ENCODE measurements at places on chromosomes 12 and 14.

GRCh38 chr12:109288571-109288970 lies 20.5 kb downstream of the FOXN4 start:
- DNase-seq = no peak

- no peak for DNase-seq
Measured at GRCh38 chr14:76496595-76496994, 120.7 kb downstream of the ESRRB start.

- DNase-seq = no peak
Measured at GRCh38 chr14:90808759-90809529, 7.3 kb downstream of the TTC7B start.

DNA sequence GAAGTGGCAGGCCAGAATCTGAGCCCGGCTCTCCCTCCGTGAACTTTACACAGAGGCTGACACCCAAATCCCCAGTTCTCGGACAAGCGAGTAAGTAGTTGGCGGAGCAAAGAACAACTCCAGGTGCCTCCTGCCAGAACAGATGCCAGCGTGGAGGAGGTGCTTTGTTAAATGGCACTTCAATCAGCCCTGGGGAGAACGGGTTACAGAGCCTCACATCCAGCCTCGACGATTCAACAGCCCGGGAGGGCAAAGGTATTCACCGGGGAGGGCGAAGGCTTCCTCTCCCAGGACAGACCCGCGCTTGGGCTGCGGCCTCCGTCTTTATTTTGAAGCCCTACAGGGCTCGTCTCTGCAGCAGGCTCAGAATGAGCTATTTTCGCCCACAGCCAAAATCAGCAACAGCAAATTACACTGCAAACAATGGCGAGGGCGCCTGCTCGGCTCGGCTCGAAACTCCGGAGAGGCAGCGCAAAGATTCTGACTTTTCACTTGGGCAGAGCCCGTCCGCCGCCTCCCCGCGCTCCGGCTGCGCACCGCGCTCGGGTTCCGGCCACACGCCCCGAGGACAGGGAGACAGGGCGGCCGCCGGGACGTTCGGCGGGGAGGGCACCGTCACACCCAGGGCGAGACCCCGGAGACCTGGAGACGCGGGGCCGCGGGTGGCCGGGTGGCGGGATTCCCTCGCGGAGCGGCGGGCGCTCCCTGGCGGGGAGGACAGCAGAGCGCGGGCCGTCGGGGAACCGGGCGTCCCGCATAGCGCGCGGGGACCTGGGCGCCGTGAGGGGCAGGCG lies 811 bp downstream of the TMCC3 start:
- DNase-seq = no peak

- no peak for DNase-seq
Measured at GRCh38 chr14:68941820-68942219, 37.3 kb downstream of the ACTN1 start.

- no peak for DNase-seq
Measured at GRCh38 chr12:50185970-50186663, 18.9 kb upstream of the CERS5 start.

GRCh38 chr12:71710276-71711125 lies 24.6 kb downstream of the TMEM19 start:
- no peak for DNase-seq

GRCh38 chr14:84543859-84544258 lies 986.1 kb upstream of the FLRT2 start:
- DNase-seq = no peak

DNA sequence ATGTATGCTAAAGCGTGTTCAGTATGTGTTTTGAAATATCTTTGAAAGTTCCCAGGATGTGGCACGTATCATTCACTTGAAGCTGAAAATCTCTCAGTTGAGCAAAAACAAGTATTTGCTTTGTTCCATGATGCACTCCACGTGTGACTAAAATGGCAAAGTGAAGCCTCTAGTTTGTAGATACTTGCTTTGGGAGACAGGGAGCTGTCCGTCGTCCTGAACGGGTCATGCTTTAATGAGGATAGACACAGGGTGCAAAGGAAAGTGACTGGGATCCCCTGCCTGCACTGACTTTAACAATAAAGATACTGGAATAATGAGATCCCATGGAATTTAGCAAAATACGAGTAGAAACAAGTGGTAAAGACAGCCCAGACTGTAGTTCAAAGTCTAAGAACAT lies 991.4 kb downstream of the NRXN3 start:
- DNase-seq = no peak

GRCh38 chr12:114406316-114406983 lies 506 bp upstream of the TBX5 start:
- no peak for DNase-seq

DNA sequence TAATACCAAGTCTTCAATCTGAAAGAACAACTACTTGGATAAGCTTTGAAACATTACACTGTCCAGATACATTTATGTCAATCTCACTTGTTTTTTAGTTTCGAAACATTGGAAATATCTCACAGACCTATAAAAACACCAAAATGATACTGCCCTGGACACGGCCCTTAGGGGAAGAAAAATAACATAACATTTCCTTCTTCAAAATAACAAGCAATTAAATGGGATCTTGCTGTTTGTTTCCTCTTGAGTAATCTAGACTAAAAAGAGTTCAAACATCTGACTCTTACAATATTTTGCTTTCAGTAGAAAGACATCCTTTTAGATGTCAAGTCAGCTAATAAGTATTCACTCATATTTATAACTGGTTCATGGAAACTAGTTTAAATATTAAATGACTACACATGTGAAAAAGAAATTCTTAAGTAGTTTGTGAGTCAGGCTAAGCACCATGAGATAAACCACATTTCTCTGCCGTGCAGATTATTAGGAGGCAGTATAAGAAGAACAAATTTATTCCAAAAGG lies 87.5 kb downstream of the EPS8 start:
- no peak for DNase-seq

DNA sequence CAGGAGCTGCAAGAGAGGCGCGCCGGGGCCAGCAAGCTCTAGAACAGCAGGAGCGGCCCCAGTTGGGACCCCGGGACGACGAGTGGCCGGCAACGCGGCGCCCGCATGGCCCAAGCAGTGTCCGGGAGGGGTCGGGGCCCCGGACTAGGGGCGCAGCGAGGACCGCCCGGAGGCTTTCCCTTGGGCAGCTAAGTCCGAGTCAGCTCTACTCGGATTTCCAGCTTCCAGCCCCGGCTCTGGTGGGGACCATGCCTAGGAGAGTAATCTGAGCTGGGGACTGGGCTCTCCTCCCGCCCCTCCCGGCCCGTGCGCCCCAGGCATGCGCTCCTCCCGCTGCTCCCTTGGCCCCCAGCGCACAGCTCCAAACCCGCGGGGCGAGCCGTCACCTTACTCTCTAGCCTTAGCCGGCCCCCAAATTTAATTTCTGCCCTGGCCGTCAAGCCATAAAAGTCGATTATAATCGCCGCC lies 41.6 kb upstream of the CAPRIN2 start:
- no peak for DNase-seq

DNA sequence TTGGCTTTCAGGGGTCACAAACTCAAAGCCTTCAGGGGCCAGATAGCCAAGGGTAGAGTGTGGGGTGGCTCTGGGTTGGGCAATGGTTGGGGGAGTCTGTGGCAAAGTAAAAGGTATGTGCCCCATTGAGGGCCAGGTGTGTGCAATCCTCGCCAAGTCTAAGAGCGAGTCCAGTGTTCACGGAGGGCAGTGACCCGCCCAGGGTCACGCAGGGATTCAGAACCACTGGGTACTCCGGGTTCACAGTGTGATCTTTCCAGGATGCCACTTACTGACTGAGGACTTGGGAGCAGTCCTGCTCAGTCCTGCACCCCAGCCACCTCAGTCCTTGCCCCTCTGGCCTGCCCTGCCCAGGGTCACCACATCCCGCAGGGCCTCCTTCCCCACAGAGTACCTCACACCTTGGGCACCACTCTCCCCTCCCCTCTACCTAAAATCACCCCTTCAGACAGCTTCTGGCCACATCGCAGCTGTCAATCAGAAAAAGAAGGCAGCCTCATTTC lies 15.7 kb downstream of the ZDHHC22 start:
- no peak for DNase-seq

GRCh38 chr14:98799891-98800290 lies 472.1 kb downstream of the BCL11B start:
- no peak for DNase-seq

- DNase-seq = no peak
Measured at GRCh38 chr14:55333711-55334485, 62.7 kb downstream of the FBXO34 start.

GRCh38 chr12:6745741-6746525 lies 7.0 kb downstream of the MLF2 start:
- DNase-seq = no peak

- DNase-seq = no peak
Measured at GRCh38 chr12:120940006-120940405, 35.8 kb upstream of the SPPL3 start.

DNA sequence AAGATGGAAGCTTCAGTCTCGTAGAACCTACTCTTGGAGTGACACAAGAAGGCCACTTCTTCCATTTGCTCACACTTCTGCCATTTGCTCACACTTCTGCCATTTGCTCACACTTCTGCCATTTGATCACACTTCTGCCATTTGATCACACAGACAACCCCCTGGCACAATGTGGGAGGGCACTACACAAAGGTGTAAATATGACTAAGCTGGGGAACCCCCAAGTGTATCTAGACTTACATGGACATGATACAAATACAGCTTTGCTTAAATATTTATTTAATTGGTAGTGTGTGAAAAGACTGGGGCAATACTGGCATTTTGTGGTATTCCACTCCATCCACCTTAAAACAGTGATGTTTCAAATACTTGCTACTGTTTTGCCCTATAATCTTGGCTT lies 296.2 kb upstream of the PPFIA2 start:
- DNase-seq = no peak

GRCh38 chr14:94673781-94674231 lies 61.6 kb downstream of the SERPINA3 start:
- no peak for DNase-seq

GRCh38 chr12:9037431-9037830 lies 48.1 kb downstream of the KLRG1 start:
- no peak for DNase-seq

DNA sequence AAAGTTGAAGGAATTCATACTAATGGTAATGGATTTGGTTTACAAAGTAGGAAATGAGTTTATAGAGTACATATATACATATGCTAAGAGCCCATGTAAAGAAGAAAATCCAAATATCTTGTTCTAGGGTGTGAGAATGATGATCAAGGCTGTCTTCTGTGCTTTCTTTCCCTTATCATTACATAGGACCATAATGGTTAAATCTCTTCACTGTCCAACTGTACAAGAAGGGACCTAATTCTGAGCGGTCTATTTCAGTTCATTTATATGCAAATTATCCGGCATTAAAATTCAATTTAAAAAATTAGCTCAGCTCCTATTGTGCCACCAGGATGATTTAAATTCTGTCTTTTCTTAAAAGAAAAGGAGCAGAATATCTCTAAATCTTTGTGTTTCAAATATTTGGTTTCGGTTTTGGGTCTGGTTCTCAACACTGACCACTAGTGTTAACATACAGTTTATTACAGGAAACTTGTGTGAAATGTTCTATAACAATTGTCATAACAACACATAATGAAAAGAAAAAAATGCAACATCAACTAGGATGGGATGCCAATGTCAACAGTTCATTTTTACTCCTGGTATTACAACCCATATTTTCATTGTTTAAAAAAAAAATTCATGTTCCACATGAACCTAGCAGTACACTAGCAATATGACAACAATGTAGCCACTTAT lies 16.8 kb downstream of the OR4K1 start:
- DNase-seq = no peak

- no peak for DNase-seq
Measured at GRCh38 chr14:83289390-83289789, 1755.7 kb upstream of the SEL1L start.

DNA sequence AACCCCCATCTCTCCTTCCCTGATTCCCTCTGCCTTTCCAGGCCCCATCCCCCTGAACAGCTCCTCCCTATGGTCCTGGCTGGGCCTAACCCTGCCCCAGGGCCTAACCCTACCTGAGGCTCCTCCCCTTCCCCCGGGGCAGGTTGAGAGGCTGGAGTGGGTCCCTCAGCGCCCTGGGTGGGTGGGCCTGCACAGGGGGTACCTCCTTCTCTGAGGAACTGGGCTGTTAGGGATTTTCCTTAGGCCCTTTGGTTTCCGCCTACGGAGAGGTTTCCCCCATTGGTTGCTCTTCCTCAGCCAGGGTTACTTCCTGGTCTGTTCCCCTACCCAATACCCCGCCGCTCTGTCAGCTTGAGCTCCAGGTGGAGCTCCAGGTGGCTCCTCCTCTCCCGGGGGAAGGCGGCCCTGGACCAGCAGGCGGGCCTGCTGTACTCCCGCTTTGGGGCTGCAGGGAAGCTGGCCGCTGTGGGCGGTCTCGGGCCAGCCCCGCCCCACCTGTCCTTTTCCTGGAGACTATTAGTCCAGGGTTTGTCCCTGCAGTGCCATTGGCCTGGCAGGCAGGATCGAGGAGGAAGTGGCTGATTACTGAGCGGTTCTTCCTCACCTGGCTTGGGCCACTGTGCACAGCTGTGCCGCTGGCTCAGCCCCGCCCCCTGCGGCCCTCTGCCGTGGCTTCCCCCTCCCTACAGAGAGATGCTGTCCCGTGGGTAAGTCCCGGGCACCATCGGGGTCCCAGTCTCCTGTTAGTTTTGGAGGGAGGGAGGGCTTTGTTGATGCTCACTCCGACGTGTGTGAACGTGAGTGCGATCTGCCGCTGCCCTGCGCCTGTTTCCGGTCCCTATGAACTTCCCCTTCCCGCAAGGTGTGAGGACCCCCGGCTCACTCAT lies 2.5 kb downstream of the C12orf57 start:
- no peak for DNase-seq

DNA sequence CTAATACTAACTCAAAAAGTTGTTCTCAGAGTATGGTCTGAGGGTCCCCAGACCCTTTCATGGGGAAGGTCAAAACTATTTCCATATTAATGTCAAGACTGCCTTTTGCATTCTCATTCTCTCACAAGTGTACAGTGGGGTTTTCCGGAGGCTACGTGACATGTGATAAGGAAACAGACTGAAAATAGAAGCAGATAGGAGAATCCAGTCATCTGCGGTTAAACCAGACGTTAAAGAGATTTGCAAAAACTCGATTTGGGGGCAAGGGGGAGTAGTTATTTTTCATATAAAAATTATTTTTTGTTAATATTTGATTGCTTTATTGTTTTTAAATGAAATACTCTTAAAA lies 1.0 kb upstream of the NAP1L1 start:
- peak; percentile 11 for DNase-seq

GRCh38 chr14:54186821-54187763 lies 209.7 kb upstream of the CDKN3 start:
- no peak for DNase-seq

DNA sequence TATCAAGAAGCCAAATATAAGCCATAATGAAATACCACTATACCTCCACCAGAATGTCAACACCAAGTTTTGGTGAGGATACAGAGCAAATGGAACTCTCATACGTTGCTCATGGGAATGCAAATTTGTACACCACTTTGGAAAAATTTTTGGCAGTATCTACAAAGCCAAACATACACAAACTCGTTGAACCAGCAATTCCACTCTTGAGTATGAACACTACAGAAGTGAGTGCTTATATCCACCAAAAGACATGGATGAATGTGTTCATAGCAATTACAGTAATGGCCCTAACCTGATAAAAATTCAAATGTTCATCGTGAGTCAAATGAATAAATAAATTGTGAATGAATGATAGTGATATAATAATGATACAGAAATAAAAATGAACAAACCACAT lies 24.8 kb downstream of the C12orf71 start:
- DNase-seq = no peak

GRCh38 chr12:121773011-121773777 lies 20.3 kb downstream of the RHOF start:
- no peak for DNase-seq
